Hindlimb muscle (tissue), 1 donor: ENCODE measurements at places on chromosomes 2 and 18. TPM values are rescaled to one million over a fixed set of nuclear protein-coding genes. Genes with fewer than 3 reads are reported as not detected.

CENPA gene
- polyA plus RNA-seq: 6.1 TPM

DNA sequence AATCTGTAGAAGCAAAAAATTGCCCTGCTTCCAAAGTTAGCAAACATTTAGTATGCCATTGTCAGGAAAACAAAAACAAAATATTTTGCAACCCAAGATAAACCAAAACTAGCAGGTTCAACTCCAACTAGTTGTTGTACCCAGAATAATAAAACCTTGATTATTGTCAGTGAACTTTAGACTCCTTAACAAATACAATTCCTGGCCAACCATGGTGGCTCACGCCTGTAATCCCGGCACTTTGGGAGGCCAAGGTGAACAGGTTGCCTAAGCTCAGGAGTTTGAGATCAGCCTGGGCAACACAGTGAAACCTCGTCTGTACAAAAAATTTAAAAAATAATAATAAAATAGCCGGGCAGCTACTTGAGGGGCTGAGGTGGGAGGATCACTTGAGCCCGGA lies 87.5 kb upstream of the MSH2 start:
- no peak for DNase-seq

NMUR1 gene
- 0.37 TPM for polyA plus RNA-seq

DNA sequence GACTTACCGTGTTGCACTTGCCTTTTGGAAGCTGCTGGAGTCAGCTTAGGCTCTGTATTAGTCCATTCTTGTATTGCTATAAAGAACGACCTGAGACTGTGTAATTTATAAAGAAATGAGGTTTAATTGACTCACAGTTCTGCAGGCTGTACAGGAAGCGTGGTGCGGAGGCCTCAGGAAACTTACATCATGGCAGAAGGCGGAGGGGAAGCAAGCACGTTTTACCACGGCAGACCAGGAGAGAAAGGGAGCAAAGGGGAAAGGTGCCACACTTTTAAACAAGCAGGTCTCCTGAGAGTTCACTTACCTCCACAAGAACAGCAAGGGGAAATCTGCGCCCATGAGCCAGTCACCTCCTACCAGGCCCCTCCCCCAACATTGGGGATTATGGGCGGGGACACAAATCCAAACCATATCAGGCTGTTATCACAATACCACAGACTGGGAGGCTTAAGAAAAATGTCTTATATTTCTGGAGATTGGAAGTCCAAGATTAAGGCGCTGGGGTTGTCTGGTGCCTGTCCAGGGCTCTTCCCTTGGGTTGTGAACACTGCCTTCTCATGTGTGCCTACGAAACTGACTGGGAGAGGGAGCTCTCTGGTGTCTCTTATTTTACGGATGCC lies 3.6 kb upstream of the D2HGDH start:
- DNase-seq: no peak

- no peak for DNase-seq
These were observed 118.2 kb downstream of the ZNF516 start for GRCh38 chr18:76376668-76377358.

DNA sequence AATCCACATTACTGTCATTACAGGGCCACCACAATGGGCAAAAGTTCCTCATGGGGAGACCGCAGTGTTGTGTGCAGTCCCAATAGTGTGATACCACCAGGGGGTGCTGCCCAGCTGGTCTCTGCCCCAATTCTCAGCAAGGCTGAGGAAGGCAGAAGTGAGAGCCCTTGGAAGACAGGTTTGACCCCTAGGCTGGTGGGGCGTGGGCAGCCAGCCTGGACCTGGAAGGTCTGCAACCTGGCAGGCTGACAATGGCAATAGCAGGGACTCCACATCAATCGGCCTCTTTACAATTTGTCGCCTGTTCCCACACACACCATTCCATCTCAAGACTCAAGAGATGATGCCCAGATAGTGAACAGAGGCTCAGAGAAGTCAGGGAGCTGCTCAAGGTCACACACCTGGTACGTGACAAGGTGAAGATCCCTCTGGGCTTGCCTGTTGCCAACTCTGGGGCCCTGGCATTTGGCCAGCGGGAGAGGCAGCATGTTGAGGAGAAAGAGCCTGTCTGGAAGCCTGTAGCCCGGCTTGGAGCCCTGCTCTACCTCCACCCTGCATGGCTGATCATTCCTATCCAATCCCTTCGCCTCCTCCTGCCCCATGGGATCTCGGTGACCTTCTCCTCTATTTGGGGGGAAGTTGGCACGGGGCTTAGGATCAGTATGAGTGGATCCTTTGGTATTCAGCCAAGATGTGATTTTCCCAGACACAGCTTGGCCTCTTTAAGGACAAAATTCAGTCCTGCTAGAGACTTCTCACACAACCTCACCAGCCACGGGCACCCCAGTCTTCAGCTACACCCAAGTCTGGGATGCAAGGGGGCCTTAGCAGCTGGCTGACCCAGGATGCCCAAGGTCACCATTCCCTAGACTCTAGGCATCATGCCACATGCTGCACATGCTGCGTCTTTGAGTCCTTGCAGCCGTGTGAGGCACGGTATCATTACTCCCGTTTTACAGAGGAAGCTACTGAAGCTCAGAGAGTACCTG lies 2.9 kb upstream of the ATOH8 start:
- DNase-seq: no peak

DSG2 gene
- 3.8 TPM for polyA plus RNA-seq

- no peak for DNase-seq
These were observed 194.5 kb downstream of the IKZF2 start for GRCh38 chr2:212956665-212957607.

DNA sequence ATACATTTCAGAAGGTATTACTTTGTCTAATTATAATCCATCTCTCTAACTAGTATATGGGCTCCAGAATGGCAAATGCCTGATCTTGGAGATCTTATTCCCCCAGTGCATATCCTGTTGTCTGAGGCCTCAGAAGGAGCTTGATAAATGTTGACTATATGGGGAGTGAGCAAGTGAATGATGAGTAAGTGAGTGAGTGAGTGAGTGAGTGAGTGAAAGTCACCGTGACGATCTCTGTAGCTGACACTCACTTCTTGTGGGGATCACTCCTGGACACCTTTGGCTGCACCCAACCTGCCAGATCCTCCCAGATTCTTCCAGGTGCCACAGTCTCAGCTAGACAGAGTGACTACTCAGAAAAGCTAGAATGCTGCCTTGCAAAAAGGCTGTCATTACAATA lies 2.8 kb downstream of the XDH start:
- no peak for DNase-seq

HOXD10 gene
- polyA plus RNA-seq: 0.10 TPM
